ENCODE measurements at places on chromosomes 11 and 22.

DNA sequence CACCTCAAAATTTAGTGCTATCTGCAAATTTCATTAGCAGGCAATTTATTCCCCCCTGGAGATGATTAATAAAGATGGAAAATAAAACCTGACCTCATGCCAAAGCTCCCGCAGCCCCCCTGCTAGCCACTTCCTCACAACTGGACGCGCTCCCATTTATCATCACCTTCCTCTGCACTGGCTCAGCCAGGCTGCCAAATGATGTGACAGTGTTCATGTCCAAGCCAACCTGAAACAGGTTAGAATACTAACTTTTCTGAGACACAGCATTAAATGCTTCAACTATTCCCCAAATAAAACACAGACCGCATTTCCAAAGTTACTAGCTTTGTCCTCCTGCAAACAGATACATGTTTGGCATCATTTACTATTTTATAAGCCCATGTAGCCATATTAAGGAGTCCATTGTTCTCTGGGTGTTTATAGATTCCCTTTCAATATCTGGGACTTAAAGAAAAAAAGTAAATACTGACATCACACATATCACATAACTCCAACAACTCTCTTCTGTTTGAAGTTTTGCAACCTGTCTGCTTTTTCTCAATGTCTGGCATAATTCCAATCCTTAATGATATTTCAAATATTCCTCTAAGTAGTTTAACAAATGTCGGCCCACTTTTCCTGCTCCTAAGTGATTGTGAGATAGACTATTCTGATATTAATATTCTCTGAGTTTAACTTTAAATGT, 829.7 kb upstream of the FAT3 start:
- DNase-seq = no peak

- DNase-seq = no peak
These were observed 109.6 kb upstream of the POU2AF2 start for GRCh38 chr11:111135778-111136570.

GRCh38 chr11:130269326-130269943, 45.3 kb downstream of the ZBTB44 start:
- no peak for DNase-seq

GRCh38 chr11:117580866-117581265, 216.2 kb downstream of the DSCAML1 start:
- DNase-seq = no peak

DNA sequence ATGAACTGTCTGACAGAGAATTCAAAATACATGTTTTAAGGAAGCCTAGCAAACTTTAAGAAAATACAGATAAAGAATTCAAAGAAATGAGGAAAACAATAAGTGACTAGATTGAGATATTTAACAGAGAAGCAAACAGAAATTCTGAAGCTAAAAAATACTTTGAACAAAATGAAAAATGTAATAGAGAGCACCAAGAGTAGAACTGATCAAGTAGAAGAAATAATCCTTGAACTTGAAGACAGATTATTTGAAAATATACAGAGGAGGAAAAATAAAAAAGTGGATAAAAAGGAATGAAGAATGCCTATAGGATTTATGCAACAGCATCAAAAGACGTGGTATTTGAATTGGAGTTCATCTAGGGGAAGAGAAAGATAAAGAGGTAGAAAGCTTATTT, 101.9 kb upstream of the OR4B1 start:
- no peak for DNase-seq

GRCh38 chr11:117575856-117576255, 221.2 kb downstream of the DSCAML1 start:
- no peak for DNase-seq

GRCh38 chr11:72411623-72412419, 22.5 kb downstream of the CLPB start:
- no peak for DNase-seq

DNA sequence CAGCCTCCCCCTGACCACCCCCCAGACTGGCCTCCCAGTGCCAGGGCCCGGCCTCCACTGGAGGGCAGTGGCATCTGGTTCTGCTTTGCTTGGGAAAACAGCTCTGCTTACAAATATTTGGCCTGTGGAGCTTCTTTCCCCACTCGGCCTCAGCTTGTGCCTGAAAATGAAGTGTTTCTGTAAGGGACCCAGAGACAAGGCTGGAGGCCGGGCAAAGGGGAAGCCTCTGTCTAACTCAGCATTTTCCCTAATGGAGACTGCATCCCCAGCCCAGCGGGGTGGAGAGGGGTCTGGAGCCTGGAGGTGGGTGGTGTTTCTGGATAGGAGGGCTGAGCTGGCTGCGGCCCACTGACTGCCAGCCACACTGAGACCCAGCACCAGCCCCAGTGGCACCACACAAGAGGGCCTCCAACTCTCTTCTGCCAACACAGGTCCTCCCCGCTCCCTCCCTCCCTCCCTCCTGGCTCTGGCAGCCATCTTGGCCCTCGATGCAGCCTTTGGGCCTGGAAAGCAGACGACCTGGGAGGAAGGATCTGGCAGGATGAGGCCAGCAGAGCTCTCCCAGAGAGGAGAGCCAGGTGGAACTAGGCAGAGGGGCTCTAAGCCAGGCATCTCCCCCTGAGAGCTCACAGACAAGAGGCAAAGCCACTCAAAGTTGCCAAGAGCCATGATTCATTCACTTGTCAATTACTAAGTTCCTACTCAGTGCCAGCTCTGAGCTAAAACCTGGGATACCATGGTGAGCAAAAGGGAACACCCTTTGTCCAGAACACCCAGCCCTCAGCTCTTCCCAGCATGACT, 77.1 kb upstream of the CD82 start:
- no peak for DNase-seq

- no peak for DNase-seq
These were observed 13.1 kb downstream of the MRGPRG start for GRCh38 chr11:3205261-3206155.

DNA sequence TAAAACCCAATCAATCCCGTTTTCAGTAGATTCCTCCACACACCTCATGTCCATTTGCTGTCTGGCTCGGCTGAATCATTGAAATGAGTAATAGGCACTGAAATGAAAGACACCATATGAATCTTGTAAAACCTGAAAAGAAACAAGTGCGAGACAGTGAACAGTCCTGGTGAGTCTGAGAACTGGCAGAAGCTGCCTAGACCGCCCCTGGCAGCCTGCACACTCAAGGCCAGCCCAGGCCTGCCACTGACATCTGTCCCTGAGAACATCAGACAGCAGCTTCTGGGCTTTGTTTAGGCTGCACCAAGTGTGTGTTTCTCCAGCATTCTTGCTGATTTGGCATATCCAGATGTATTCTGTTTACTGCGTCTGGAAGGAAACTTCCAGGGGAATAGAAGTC, 44.8 kb downstream of the ENDOD1 start:
- DNase-seq = no peak

Data from SJCRH30 (cell line).